Smooth muscle cell of the umbilical artery (primary cell): ENCODE measurements at places on chromosomes 5 and 9. TPM values are rescaled to one million over a fixed set of nuclear protein-coding genes. Genes with fewer than 3 reads are reported as not detected.

PGM5 gene
- total RNA-seq, result 3.0 TPM in 2 replicates

UHRF2 gene
- total RNA-seq, result 52.6 and 77.5 TPM in 2 replicates

DMRT3 gene
- total RNA-seq, result not detected in 2 replicates

SLC6A3 gene
- total RNA-seq, result not detected in 2 replicates

CSF2 gene
- 1.2 TPM in 1 of 2 replicates, not detected in the other for total RNA-seq

MYORG gene
- total RNA-seq, result 0.89 and 1.6 TPM in 2 replicates

NME5 gene
- total RNA-seq, result 2.0 and 2.4 TPM in 2 replicates

PRLR gene
- 0.55 and 0.89 TPM in 2 replicates for total RNA-seq

SPATA31A3 gene
- not detected in 2 replicates for total RNA-seq

ARSI gene
- 60.5 and 118 TPM in 2 replicates for total RNA-seq

SHISAL2B gene
- total RNA-seq, result not detected in 2 replicates

PTGER4 gene
- total RNA-seq, result 1.5 and 2.7 TPM in 2 replicates

FOXD4L3 gene
- not detected in 2 replicates for total RNA-seq

ZSWIM6 gene
- 10.4 and 12.2 TPM in 2 replicates for total RNA-seq

TMEM215 gene
- not detected in 2 replicates for total RNA-seq

FBLL1 gene
- 0.30 and 1.1 TPM in 2 replicates for total RNA-seq

TRIM36 gene
- total RNA-seq, result 1.4 and 1.5 TPM in 2 replicates

SETD9 gene
- total RNA-seq, result 8.4 and 8.6 TPM in 2 replicates

APBA1 gene
- 7.4 and 9.8 TPM in 2 replicates for total RNA-seq

SOHLH1 gene
- not detected in 2 replicates for total RNA-seq

CDC25C gene
- 0.30 and 2.4 TPM in 2 replicates for total RNA-seq

TYRP1 gene
- total RNA-seq, result 0.46 and 12.8 TPM in 2 replicates
